ENCODE measurements at places on chromosomes 5 and 9. TPM values are rescaled to one million over a fixed set of nuclear protein-coding genes. Genes with fewer than 3 reads are reported as not detected.

DNA sequence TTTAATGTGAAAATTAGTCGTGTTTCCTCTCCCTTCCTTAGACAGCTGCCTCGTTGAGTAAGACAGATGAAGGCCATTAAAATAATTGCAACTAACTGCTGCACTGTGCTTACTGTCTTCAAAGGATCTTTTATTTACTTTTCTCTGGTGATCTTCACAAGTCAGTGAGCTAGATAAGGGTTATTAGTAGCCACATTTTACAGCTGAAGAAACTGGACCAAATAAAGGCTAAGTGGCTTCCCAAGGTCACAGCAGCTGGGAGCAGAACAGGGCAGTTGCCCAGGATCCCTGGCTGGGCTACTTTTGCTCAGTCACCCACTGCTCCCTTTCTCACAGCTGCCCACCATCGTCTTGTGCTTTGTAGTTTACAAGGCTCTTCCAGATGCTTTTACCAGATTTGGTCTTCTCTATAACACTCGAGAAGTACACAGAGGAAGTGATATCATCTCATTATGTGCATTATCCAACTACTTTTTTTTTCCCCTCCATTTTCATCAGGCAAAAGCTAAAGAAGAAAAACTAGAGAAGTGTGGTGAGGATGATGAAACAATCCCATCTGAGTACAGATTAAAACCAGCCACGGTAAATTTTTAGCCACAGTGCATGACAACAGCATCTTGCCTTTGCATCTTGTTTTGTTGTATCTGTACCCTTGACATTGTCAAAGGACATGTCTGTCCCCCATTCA lies 61.8 kb downstream of the ERAP1 start:
- DNase-seq: no peak

DNA sequence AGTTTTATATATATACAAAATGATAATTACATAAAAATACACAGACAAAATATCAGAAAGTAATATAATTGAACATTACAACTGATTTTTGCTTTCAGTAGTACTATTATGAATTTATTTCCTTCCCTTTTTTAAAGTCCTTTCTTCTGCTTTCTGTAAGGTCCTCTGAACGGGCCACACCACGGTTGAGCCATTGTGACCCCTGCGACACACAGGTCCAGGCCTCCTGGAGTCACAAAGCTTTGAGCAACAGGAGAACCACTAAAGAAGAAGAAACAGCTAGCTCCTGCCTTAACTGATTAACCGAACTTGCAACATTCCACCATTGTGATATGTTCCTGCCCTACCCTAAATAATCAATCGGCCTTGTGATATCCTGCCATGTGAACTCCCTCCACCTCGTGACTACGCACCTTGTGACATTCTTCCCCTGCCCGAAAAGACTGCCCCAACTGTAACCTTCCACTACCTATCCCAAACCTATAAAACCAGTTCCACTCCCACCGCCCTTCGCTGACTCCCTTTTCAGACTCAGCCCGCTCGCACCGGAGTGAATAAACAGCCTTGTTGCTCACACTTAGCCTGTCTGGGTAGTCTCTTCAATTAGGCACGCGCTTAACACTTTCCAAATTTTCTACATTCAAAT lies 375.0 kb upstream of the RFX3 start:
- DNase-seq: no peak

- DNase-seq: no peak
Measured at GRCh38 chr9:116237456-116237855, 83.9 kb downstream of the PAPPA start.

DNA sequence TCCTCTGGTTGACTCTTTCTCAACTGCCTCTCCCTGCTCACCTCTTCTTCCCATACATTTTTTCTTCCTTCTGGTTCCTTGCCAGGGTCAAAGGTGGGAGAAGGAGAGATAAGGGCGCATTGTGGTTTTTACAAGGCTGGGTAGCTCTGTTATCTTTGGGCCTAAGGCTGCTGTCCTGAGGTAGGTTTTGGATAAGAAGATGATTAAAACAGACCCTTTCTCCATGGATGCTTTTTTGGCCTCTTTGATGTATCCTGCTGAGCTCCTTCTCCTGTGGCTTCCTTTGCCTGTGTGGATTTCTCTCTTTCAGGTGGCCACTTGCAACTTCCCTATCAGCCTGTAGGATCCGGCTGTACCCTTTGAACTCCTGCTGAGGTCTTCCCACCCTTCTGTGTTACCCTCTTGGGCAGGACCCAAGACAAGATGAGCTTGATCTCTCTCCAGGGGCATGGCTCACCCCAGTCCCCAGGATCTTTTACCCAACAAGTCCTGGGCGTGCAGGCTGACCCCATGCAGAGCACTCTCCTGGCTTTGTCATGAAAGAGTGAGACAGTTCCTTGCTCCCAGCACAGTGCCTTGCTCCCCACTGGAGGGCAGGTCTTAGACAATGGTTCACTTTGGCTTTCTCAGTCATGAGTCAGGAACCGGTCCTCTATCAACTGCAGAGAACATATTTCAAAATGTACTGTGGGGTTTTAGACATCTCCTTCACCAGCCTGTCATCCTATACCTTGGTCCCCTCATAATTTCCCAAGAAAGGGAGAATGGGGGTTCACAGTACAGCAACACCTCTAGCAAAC lies 197.9 kb downstream of the TLE4 start:
- no peak for DNase-seq

- peak; percentile 72 for DNase-seq
Measured at GRCh38 chr5:118791926-118792734, 196.2 kb downstream of the DTWD2 start.

- DNase-seq: peak; percentile 21
Measured at GRCh38 chr9:129569502-129570449, 51.1 kb downstream of the C9orf50 start.

DNA sequence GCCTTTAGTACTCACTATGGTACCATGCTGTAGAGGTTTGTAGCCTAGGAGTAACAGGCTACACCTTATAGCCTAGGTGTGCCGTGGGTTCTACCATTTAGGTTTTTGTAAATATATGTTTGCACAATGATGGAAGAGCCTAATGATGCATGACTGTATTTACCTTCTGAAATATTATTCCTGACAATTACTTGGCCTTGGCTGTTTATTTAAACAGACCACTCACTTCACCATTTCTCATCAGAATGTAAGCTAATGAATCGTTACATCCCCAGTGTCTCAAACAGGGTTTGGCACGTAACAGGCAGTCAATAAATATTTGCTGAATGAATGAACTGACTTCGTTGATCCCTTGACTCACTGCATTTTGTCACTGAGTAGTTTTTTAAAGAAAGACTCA lies 93.1 kb downstream of the MED27 start:
- no peak for DNase-seq

GRCh38 chr9:134167530-134167931 lies 3.2 kb upstream of the RNU6ATAC start:
- no peak for DNase-seq

DNA sequence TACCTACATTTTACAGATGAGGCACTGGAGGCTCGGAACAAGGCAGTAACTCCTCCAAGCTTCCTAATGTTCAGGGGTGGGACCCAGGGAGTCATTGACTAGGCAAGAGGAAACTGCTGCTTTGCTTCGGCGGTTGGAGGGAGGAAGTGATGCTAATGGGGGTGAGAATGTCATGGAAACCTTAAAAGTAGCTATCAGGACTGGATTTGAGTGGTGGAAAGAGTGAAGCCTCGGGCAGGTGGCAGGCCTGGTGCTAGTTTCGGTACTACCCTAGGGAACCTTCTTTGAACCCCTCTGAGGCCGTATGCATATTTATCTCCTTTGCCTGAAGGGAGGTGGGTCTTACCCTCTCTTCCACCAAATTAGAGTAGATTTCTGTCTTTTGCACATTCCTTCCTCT lies 1.6 kb downstream of the BSPRY start:
- DNase-seq: peak; percentile 53

GRCh38 chr9:114140850-114141249 lies 14.5 kb upstream of the COL27A1 start:
- DNase-seq: no peak

GRCh38 chr5:150762211-150762610 lies 3.4 kb upstream of the DCTN4 start:
- no peak for DNase-seq

DNA sequence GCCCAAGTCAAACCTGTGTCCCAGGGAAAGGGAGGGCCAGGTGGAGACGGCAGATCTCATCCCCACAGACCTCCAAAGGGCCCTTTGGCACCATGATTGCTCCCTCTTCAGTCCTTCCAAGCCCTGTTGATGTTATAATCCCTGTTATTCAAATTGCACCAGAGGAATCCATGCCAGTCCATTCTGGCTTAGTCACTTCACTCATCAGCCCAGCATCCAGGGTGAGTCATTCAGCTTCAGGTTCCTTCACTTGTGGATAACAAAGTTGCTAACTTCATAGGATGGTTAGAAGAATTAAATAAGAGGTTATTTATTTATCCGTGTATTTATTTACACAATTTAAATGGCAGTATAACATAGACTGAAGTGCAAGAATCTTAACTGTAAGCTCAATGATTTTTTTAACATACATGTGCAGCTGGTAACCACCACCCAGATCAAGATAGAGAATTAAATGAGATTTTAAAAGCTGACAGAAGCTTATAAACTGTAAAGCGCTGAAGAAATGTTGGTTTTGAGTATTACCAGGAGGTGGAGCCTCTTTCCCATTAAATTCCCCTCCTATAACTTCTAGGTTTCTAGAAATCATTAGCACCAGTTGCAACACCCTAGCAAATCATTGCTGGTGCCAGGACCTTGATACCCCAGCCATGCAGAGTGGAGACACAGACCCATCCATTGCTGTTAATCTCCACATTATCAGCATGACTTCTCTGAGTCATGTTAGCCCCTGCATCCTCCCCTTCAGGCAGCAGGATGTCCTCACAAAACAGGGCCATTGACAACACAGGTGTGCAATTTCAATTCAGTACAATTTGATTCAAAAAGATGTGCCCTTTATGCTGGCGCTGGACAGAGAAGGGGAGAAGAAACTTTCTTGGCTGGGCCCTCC lies 77.4 kb downstream of the SEC61B start:
- DNase-seq: peak; percentile 7

- DNase-seq: no peak
Measured at GRCh38 chr5:127098241-127098640, 24.9 kb upstream of the C5orf63 start.

GRCh38 chr5:131305138-131305689 lies 41.4 kb downstream of the CDC42SE2 start:
- no peak for DNase-seq

DNA sequence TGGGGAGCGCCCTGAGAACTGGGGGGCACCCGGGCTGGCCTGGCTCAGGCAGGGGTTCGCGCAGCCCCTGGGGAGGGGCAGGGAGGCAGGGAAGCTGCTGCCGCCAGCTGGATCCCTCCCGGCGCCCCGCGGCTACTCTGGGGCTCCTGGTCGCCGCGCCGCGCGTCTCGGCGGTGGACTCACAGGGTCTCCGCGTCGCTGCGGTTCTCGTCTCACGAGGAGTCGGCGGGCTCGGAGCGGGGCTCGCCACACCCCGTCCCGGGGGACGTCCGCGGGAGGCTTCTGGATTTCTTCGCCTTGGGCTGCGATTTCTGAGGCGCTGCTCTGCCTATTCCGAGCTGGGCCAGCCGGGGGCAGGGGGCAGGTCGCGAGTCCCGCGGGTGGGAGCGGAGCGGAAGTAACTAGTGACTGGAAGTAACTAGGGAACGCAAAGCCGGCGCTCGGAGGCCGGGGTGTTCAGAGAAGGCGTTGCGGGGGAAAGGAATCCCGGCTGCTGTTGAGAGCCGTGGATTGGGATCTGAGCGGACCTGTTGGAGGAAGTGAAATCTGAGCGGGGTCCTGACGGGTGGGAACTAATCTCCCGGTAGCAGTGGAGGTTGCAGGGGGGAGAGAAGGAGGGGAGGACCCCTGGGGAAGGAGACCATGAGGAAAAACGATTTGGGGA lies 511 bp downstream of the CYSTM1 start:
- DNase-seq: peak; percentile 70

The MYOZ3 gene
- not detected for total RNA-seq

The OLFML2A gene
- total RNA-seq: 6.7 TPM

The SCGB3A2 gene
- total RNA-seq: not detected

The GMCL2 gene
- total RNA-seq: not detected

The AMBP gene
- total RNA-seq: not detected

The TLN1 gene
- 169 TPM for total RNA-seq

The ORM2 gene
- not detected for total RNA-seq

The TAL2 gene
- not detected for total RNA-seq

The NR2F1-AS1 gene
- total RNA-seq: not detected

The HABP4 gene
- 11.5 TPM for total RNA-seq

The CACFD1 gene
- total RNA-seq: 19.2 TPM

The C1QTNF2 gene
- not detected for total RNA-seq

The GABRA1 gene
- total RNA-seq: not detected
